ENCODE measurements at places on chromosomes 11 and 22.

GRCh38 chr22:40014667-40015248 is 20.0 kb downstream of the FAM83F start:
- no peak for DNase-seq

GRCh38 chr11:93289782-93290463 is 40.6 kb upstream of the DEUP1 start:
- no peak for DNase-seq

- no peak for DNase-seq
Observed at GRCh38 chr11:11944444-11944843, 64.0 kb downstream of the DKK3 start.

DNA sequence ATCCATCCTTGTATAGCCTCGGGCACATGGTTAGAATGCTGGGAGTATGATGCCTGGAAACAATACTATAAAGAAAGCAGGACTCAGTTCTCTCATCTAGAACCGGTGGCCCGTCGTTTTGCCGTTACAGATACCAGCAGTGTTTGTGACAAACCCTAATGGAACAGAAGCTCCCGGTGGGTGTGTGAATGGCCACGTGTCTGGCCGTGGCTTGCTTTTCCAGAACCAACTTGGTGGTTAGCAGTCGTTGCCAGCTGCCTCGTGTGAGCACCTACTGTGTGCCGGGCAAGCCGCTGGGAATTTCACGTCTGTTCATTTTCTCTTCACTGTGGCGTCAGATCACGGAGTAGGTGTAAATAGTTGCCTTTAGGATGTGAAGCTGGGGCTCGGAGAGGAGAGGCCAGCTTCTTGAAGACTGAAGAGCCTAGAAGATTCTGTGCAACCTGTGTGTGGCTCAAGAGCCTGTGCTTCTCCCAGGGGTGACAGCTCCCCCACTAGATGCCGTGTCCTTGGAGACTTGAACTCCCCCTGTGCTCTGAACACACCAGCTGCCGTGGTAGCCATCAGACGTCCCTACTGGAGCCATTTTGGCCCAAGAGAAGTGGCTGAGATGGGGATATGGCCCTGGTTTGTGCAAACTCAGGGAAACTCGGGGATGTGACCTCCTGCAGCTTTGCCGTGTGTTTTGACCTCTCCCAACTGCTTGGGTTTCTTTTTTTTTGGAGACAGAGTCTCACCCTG is 57.5 kb upstream of the PPARA start:
- no peak for DNase-seq

DNA sequence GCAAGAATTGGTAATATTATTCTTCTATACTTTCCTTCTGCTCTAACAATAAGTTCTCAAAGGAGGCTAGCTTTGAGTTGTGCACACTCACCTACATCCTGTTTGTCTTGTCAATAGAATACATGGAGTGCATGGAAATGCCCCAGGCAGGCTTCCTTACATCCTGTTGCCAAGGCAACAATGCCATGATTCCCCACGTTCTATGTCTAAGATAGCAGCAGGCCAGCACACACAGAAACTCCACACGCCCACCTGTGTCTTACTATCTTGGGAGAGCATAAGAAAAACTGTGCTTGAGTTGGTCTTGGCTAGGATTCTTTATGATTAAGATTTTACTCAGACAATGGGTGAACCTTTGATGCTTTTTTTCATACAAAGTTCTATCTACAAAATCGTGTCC is 379.2 kb downstream of the AASDHPPT start:
- DNase-seq, result peak; percentile 12
